PC-3 (cell line): ENCODE measurements at places on chromosomes 7 and 10.

DNA sequence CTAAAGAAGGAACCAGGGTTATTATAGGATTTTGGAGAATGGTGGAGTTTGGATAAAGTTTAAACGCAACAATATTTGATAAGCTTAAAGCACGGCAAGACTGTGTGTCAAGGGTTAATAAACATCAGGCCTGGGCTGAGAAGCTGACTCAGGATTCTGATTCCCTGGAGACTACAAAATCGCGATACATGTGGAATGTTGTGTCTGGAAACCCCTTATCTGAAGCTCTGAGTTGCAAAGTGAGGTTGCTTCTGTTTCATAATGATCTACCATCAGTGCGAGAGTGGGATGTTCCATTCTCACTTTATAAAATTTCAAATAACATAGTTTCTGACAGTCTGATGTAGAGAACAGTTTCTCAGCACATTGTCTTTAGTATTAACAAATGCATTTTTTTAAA lies 7.8 kb downstream of the C1GALT1 start:
- DNase-seq, result no peak

DNA sequence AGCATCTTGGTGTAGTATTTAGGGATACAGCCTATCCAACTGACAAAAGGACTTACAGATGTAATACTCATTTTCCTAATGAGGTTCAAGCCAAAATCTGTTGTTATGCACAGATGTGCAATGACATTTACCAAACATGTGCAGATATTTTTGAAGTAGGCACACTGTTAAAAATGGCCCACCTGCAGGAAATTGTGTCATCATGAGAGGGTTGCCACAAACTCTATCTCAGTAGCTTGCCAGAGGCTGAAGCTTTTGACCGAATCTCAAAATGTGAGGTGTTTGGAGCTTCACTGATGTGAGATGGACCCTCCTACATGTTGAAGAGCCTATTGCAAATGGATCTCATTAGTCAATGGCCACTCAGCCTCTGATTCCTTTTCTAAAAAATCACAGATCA lies 89.7 kb upstream of the CSTF2T start:
- no peak for DNase-seq

- DNase-seq, result no peak
These were observed 776.1 kb downstream of the MAGI2 start for GRCh38 chr7:78677391-78677790.

GRCh38 chr7:155594163-155594732 lies 47.9 kb upstream of the CNPY1 start:
- no peak for DNase-seq

- no peak for DNase-seq
These were observed 376.7 kb downstream of the GLRX3 start for GRCh38 chr10:130512936-130513335.

DNA sequence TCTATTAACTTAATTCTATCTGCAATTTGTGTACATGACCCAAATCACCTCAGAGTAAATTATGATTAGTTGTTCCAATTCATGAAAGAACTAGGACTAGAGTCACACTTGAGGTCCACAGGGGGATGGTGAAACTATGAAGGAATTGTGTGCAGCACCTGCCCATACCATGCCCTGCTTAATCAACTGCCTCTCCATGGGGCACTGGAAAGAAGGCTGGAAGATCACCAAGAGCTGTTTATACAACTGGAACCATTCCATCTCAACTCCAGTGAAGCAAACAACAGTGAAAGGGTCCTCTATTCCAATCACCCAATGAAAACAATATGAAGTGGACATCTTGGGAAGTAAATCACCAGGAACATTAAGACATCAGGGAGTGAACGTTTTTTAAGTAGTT lies 98.7 kb upstream of the SEMA3D start:
- DNase-seq, result no peak

GRCh38 chr7:150489782-150490181 lies 24.9 kb upstream of the GIMAP7 start:
- no peak for DNase-seq

DNA sequence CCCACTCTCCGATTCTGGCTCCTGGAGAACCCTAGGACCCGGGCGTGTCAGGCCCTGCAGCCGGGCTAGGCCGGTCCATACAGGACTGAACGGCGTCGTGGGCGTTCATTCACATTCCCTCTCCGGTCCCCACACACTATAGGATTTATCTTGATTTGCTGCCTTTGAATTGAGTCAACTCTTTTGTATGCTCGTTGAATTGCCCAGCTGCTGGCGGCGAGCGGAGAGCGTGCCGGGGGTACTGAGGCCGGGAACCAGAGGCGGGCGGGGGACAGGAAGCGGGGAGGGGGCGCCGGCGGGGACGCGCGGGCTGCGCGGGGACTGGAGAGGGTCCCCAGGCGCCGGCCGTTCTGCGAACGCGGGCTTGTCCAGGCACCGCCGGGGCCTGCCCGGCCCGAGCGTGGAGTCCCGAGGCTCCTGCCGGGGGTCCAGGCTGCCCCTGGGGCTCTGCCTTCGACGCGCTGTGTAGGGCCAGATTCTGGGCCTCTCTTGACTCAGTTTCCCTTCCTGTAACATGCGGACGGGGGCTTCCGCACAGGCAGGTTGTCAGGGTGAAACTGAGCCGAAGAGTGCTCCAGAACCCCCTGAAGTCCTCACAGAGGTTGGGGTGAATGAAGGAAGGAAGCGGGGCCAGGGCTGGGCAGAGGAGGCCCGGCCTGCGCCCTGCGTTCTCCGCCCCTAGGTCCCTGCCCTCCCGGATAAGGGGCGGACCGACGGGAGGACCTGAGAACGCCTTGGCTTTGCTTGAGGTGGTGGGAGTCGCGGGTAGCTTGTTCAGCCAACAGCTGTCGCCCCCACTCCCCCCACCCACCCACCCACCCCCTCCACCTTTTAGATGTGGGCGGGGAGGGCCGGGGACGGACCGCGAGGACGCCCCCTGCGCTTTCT lies 769 bp upstream of the ELFN1 start:
- DNase-seq, result no peak

GRCh38 chr7:139718859-139719258 lies 58.9 kb downstream of the HIPK2 start:
- no peak for DNase-seq

DNA sequence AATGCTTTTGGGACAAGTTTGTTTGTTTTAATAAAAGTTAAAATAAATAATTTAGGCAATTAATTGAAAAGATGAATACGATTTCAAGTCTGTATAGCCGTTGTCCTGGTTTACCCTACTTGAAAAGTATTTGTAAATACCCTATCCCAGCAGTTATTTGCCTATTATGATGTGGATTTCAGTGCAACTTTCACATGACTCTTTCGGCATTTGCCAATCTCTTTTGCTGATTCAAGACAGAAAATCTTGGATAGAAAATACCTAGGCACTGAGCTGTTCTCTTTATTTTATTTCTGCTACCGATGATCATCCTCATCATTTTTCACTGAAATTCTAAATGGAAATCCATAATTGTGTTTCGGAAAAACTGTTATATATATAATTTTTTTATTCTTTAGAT lies 125.9 kb upstream of the FZD8 start:
- no peak for DNase-seq

GRCh38 chr10:121154310-121154709 lies 303.1 kb downstream of the WDR11 start:
- DNase-seq, result no peak

DNA sequence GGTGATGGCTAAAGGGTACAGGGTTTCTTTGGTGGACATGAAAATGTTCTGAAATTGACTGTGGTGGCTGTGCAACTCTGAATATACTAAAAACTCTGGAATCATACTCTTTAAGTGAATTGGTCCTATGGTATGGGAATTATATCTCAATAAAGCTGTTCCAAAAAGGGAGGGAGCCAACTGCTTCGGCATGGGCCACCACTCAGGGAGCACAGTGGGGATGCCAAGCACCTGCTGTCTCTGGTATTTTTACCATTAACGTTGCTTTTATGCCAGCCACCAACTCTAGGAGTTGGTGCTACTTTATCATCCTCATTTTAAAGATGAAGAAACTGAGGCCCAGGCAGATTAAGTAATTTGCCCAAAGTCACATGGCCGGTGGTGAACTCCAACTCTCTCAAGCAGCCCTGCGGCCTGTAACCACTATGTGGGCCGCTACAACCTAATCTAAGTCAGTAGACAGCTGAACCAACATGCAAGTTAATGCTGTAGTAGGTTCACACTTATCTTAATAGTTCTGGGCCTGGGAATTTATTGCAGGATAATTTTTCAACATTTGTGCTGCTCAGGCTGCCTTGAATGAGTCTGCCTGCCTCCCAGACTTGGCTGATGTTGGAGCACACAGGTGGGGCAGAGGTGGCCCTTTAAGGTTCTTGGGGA lies 20.8 kb downstream of the SH3PXD2A start:
- DNase-seq, result no peak

- DNase-seq, result no peak
These were observed 95.8 kb upstream of the AGBL3 start for GRCh38 chr7:134890246-134891240.

GRCh38 chr10:75228834-75229233 lies 6.9 kb downstream of the COMTD1 start:
- no peak for DNase-seq

GRCh38 chr10:78442836-78443550 lies 409.3 kb downstream of the RPS24 start:
- DNase-seq, result no peak

DNA sequence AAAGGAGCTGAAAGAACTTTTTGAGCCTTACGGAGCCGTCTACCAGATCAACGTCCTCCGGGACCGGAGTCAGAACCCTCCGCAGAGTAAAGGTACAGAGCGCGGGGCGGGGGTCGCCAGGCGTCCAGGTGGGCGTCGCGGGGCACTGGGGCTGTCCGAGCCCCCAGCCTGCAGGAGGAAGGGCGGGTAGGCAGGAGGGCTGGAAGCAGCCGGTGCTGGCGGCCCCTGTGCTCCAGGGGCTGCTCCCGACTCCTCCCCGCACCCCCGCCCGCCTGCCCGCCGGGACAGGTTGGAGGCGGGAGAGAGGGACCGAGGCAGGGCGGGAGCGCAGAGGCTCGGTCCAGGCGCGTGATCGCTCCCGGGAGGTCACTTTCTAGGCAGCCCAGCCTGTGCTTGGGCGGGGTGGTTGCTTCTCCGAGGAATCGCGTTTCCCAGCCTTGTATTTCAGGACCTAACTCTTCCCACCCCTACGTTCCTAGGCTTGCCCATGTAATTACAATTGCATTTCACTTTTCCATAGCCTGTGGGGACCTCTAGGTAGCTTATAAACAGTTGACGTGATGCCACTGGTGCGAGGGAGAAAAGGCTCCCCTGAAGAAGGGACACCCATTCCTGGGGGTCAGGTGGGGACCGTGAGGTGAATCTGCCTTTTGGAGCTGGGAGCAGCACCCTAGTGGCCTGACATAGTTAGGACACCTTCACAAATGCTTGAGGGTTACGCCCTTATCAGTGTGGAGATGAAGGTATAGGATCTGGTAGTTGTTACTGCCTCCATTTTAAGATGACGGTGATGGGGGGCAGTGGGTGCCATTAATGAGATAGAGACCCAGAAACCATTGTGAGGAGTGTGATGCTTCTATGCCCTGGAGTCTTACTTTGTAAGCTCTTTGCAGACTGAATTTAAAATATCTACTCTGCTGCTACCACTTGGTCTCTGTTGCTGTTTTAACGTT lies 148.2 kb downstream of the CELF2 start:
- DNase-seq, result no peak

DNA sequence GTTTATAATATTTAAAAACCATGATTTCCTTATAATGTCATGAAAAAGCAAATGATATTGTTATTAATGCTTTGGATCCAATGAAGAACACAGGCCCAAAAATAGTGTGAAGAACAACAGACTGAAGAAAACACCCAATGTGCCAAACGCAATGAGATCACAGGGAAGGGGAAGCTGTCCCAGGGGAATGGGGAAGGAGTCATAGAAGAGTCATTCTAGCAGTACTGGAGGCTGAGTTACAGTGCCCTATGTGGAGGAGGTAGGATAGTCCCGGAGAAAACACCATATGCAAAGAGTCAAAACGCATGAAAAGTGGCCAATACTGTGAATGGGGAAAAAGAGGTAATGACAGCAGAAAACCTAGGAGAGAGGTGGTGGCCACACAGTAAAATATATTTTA lies 50.9 kb downstream of the TPK1 start:
- DNase-seq, result no peak

GRCh38 chr7:44085546-44085945 lies 3.2 kb upstream of the POLM start:
- no peak for DNase-seq

DNA sequence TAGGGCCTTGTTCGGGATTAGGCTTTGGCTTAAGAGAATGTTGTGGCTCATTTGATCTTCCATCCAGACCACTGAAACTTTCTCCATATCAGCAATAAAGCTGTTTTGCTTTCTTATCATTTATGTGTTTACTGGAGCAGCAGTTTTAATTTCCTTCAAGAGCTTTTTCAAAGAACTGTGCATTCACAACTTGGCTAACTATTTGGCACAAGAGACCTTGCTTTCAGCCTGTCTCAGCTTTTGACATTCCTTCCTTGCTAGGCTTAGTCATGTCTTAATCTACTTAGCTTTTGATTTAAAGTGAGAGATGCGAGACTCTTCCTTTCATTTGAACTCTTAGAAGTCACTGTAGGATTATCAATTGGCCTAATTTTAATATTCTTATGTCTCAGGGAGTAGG lies 19.1 kb upstream of the AKR1B1 start:
- no peak for DNase-seq

DNA sequence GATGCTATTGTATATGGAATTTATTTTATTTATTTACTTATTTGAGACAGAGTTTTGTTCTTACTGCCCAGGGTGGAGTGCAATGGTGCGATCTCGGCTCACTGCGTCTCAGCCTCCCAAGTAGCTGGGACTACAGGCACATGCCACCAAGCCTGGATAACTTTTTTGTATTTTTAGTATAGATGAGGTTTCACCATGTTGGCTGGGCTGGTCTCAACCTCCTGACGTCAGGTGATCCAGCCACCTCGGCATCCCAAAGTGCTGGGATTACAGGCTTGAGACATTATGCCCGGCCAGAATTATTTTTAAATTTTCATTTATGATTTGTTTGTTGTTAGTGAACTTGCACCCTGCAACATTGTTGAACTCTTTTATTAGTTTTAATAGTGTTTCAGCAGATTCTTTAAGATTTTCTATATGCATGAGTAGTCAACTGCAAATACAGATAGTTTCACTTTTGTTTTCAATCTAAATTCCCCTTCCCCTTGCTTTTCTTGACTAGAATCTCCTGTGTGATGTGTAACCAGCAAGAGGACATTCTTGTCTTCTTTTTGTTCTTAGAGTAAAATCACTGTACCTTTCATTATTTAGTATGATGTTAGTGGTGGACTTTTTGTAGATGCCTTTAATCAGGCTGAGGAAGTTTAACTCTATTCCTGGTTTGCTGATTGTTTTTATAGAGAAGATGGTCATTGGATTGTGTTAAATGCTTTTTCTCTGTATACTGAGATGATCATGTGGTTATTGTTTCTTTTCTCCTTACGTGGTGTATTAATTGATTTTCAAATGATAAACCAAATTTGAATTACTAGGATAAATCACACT lies 27.8 kb downstream of the ZNF33A start:
- DNase-seq, result no peak

DNA sequence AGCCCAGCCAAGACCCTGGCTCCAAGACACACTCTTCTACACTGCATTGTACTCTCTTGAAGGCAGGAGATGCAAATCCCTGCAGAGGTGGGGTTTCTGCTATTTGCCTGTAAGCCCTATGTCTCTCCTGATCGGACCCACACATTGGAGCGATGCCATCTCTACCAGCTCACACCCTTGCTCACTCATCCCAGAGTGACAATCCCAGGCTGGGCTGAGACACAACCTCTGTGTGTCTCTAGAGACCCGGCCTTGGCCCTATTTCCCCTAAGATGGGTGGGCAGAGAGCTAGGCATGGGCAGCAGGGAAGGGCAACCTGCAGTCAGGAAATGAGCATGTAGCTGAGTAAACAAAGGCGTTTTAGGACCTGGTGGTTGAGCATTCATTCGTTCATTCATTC lies 25.6 kb downstream of the CCDC3 start:
- no peak for DNase-seq

- no peak for DNase-seq
These were observed 40.8 kb downstream of the SLC16A12 start for GRCh38 chr10:89494575-89494974.
